Stimulated activated CD4-positive, alpha-beta T cell treated with anti-CD3 and anti-CD28 coated beads, Interleukin-1b, Interleukin-23, amount 100 ng/mL, for 48 hours (primary cell): ENCODE measurements at places on chromosomes 11 and 22.

DNA sequence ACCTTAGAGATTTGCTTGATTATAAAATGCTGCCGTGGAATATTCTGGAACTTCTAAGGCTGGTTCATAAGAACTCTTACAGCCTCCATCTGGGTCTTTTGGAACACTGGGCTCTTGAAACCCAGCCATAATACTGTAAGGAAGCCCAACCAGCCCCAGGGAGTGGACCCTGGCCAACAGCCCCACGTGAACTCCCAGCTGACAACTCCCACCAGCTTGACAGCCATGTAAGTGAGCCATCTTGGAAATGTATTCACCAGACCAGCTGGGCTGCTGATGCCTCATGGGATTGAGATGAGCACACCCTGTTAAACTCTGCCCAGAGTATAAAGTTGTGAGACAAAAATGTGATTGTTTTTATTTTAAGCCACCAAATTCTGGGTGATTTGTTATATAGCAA is 378.7 kb upstream of the RAG2 start:
- DNase-seq, result no peak

DNA sequence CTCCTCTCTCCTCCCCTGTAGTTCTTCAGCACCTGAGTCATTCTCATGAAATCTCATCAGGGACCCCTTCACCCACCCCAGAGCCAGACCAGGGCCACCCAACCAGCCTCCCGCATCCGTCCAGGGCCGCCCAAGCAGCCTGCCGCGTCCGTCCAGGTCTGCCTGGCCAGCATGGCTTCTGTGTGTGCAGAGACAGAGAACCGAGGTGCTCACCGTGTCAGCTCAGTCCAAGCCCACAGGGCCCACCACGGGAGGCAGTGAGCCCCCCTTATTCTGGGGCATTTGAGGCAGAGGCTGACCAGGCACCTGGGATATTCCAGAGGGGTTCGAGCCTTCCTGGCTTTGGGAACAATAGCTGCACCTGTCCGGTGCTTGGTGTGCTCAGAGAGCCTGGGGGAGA is 1117.3 kb downstream of the BRD1 start:
- DNase-seq, result no peak

GRCh38 chr22:42528591-42529307 is 9.2 kb upstream of the RRP7A start:
- no peak for DNase-seq

GRCh38 chr11:119774172-119774763 is 45.3 kb upstream of the NECTIN1 start:
- DNase-seq, result no peak

DNA sequence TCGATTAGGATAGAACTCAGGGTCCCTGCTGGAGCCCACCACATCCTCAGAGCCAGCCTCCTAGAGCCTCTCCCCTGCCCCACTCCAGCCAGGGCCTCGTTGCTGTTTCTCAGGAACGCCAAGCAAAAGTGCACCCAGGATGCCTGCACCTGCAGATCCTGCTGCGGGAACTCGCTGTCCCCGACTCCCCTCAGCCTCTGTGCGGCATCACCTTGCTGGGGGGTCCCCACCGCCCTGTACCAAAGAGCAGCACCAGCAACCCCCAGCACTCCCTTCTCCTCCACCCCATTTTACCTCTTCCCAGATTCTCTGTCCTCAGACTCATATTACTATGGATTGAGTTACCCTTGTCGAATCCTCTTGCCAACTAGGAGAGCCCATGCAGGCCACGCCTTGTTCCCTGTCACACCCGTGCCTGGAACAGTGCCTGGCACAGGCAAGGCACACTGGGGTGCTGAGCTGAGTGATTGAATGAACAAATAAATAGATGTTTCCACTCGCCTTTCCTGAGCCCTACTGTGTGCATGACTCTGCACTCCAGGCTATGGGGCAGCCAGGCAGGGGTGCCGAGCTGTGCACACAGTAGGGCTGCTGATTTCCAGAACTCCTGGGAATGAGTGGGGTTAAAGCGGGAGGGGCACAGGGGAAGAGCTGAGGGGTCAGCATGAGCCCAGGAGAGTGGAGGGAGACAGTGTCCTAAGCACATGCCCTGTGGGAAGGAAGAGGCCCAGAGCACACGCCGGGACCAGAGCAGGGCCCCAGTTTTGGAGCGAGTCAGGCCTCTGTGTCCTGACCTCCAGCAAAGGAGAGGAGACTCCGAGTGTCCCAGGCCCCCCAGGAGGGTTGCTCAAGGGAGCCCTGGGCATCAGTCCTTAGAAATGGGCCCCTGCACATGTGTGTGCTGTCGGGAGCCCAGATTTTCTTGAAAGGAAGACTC is 44.3 kb downstream of the LINC01488 start:
- DNase-seq, result no peak

- DNase-seq, result no peak
Measured at GRCh38 chr11:132177106-132177505, 806.7 kb downstream of the NTM start.

GRCh38 chr22:24433828-24434470 is 6.5 kb downstream of the ADORA2A start:
- DNase-seq, result no peak
